ENCODE measurements at places on chromosomes 2 and 18. TPM values are rescaled to one million over a fixed set of nuclear protein-coding genes. Genes with fewer than 3 reads are reported as not detected.

Gene DPP10
- not detected for total RNA-seq

Gene SIX3
- 0.24 TPM for total RNA-seq

Gene LHCGR
- total RNA-seq = not detected

Gene PSD4
- total RNA-seq = 13.3 TPM

Gene STAT4
- total RNA-seq = 0.48 TPM

Gene DCDC2C
- not detected for total RNA-seq

Gene SOWAHC
- total RNA-seq = 7.1 TPM

Gene IL1RN
- not detected for total RNA-seq

Gene BOD1L2
- total RNA-seq = not detected

Gene CCDC74B
- total RNA-seq = 33.7 TPM

Gene HOXD12
- not detected for total RNA-seq

Gene RUFY4
- not detected for total RNA-seq

Gene ASPRV1
- 1.2 TPM for total RNA-seq

Gene DYNAP
- not detected for total RNA-seq

Gene EVX2
- total RNA-seq = not detected

GRCh38 chr2:128416806-128417205 is 98.1 kb upstream of the HS6ST1 start:
- no peak for DNase-seq

GRCh38 chr2:26934335-26934724 is 36.1 kb upstream of the MAPRE3 start:
- no peak for DNase-seq

GRCh38 chr2:107585851-107586250 is 240.8 kb upstream of the RGPD4 start:
- DNase-seq = no peak

DNA sequence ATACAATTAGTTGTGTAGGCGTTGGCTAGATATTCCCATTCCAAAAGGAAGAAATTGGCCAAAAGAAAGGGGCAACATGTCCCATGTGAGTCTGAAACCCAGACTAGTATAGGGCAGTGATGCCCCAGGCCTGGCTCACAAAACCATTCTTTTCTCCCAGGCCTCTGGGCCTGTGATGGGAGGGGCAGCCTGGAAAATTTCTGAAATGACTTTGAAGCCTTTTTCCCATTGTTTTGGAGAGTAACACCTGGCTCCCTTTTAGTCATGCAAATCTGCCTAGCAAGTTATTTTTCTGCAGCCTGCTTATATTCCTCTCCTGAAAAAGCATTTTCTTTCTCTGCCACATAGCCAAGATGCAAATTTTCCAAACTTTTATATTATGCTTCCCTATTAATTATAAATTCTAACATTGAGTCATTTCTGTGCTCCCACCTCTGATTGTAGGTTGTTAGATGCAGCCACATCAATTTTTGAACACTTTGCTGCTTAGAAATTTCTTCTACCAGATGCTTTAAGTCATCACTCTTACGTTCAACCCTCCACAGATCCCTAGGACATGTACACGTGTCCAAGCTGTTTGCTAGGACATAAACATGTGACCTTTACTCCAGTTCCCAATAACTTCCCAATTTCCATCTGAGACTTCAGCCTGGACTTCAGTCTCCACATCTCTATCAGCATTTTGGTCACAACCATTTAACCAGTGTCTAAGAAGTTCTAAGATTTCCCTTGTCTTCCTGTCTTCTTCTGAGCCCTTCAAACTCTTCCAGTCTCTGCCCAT is 76.1 kb upstream of the MC4R start:
- DNase-seq = no peak

DNA sequence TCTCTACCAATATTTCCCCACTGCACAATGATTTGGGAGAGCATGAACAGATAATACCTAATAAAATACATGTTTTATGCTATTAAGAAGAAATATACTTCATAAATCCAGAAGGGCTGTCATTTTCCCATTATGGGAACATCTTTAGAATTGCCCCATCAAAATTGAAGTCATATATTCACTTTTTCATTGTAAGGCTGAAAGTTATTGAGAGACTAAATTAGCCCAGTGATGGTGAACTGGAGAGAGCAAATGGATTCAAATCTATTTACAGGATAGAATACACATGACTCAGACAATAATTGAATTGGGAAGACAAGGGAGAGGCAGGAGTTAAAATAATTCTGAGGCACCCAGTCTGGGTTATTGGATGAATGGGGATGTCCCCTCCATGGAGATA is 79.7 kb upstream of the TTC39C start:
- no peak for DNase-seq

DNA sequence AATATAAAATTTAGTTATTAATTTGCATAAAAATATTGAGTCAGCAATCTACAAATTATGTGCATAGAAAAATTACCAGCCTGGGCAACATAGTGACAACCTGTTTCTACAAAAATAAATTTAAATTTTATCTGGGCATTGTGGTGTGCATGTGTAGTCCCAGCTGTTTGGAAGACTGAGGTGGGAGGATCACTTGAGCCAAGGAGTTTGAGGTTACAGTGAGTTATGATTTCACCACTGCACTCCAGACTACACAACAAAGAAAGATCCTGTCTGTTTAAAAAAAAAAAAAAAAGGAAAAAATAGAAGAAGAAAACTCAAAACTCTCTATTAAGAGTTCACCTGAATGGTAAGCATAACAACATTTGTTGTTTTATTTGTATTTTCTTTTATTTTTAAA is 1048.4 kb upstream of the CDH2 start:
- DNase-seq = peak; percentile 27

GRCh38 chr2:142871396-142871795 is 6.1 kb upstream of the KYNU start:
- DNase-seq = no peak

DNA sequence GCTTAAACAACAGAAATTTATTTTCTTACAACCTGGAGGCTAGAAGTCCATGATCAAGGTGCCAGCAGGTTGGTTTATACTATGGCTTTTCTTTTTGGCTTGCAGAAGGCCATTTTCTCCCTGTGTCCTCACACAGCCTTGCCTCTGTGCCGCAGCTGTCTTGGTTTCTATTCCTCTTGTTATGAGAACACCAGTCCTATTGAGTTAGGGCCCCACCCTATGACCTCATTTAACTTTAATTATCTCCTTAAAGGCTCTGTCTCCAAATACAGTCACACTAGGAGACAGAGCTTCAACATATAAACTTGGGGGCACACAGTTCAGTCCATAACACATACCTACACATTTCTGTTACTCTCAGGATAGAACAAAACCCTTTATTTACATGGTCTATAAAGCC is 17.3 kb upstream of the RHOB start:
- no peak for DNase-seq

DNA sequence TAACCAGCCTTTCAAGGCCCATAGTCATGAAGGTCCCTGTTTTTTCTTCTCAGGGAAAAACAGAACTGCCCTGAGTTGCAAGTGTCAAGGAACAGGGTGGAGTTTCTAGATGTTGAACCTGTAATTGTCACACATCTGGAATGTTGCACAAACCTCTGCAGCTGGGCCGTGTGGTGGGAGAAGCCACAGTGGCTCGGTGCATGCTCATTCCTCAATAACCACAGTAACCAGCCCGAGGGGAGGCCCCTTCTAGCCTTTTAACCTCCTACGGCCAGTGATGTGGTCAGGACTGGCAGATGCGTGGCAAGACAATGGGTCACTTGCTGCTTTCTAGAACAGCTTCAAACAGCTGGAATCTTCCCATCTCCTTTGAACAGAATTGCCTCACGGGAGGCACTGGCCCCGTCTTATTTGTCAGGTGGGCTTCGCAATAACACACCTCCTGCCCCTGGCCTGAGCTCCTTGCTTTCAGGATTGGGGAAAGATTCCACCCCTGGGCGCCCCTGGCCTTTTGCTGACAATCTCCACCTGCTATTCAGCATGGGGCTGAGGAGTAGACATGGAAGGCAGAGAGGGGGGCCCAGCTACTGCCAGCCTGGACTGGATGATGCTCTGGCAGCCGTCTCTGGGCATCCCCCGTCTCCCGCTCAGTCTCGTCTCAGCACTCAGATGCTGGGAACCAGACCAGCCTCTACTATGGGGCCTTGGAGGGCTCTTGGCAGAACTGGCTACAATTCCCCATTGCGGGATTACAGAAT is 102.9 kb downstream of the KLHL29 start:
- peak; percentile 79 for DNase-seq

GRCh38 chr2:235803028-235803427 is 309.2 kb downstream of the AGAP1 start:
- no peak for DNase-seq

- no peak for DNase-seq
These were observed 225.2 kb upstream of the TANK start for GRCh38 chr2:160934991-160935390.

DNA sequence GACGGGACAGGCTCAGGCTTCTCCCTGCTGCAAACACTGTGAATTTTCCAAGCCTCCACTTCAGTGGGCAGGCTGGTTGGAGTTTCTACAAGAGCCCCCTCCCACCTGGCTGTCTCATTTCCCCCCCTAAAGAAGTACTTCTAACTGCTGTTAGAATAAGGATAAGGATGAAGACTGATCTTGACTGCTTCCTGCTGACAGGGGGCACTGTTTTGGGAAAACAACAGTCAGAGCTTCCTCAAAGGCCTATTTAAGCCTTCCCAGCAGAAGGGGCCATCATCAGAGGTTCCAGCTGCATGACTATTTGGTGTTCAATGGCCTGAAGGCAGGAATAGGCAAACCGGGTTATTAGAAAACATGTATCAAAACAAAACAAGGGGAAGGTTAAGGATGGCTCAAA is 1162.8 kb downstream of the DSC3 start:
- no peak for DNase-seq

DNA sequence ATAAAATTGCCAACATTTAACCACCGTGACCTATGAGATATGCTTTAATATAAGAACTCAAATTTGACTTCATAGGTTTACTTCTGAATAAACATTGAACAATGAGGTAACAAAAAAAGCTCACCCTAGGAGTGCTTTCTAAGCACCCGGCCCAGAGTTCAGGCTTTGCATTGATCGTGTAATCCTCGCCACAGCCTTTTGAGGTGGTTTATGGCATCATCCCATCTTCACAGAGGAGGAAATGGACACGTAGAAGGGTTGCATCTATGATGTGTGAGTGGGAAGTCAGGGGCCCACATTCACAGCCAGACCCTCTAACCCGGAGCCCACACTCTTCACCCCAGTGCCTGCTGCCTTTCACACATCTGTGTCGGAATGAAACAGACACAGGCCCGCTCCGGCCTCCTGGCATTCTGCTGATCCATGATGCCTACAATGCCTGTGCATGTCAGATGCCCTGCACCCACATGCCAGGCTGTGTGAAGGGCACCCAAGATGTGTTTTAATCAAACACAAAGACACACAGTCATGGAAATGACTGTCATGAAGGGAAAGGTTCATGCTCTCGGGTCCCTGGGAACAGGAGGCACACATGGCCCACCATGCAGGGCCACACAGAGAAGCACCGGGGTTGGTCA is 48.6 kb upstream of the RPL31 start:
- DNase-seq = no peak

DNA sequence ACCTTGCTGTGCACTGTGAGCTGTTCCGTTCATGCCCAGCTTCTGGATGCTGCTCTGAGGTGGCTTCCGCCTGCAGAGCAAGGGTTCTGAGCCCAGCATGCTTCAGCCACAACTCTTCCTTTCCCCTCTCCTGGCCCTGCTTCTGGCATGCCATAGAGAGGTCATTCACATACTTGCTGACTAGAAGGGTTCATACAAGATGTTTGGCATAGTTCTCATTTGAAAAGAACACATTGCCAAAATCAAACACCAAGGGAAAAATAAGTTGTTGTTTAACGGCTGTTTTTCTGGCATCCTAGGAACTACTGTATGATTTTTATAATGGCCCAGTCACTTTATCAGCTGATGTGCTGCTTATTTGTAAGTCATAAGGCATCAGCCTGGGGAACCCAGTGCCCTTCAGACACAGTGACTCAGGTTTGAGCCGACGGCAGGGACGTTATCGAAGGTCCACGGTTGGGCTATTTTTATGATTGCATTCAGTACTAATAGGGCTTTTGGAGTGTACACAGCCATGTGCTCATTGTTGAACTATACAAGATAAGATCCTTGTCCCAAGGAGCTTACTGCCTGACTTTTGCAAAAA is 53.9 kb upstream of the CTAGE1 start:
- peak; percentile 32 for DNase-seq

GRCh38 chr2:121004950-121005349 is 269.3 kb downstream of the GLI2 start:
- DNase-seq = no peak

GRCh38 chr2:158803506-158803905 is 8.4 kb downstream of the DAPL1 start:
- no peak for DNase-seq

- no peak for DNase-seq
These were observed 173.4 kb upstream of the TRIB2 start for GRCh38 chr2:12543076-12543977.

- DNase-seq = no peak
These were observed 301.0 kb downstream of the GALR1 start for GRCh38 chr18:77550625-77551024.

- no peak for DNase-seq
These were observed 12.1 kb upstream of the NOSTRIN start for GRCh38 chr2:168790226-168790902.

DNA sequence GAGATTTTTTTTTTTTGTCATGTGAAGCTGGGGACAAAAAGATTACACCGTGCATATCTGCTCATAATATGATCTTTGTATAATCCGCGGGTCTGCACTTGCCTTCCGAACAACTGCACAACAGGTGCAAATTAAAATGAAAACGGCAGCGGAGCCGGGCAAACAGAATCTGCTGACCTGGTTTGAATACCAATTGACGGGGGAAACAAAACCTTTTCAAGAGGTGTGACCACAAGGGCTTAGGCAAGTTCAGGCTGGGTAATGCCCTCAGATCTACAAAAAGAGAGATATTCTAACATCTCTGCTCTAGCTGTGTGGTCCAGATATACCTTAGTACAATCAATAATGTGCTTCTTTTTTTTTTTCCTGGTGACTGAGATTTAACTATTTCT is 88.5 kb downstream of the ZEB2 start:
- no peak for DNase-seq

DNA sequence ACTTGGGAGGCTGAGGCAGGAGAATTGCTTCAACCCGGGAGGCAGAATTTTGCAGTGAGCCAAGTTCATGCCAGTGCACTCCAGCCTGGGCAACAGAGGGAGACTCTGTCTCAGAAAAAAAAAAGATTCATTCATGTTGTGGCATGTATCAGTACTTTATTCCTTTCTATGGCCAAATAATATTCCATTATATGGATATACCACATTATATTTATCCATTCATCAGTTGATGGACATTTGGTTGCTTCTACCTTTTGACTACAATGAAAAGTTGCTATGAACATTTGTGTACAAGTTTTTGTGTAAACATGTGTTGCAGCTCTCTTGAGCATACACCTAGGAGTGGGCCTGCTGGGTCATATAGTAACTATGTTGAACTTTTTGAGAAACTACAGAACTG is 9.2 kb upstream of the MAT2A start:
- no peak for DNase-seq

Measured in Daoy (cell line).